Bone marrow (tissue), 2 donors: ENCODE measurements at places on chromosomes 16 and 17.

- DNase-seq: no peak
Measured at GRCh38 chr17:77109764-77110359, 30.9 kb upstream of the SEC14L1 start.

- no peak for DNase-seq
Measured at GRCh38 chr16:75248142-75248535, 3.3 kb downstream of the BCAR1 start.

GRCh38 chr17:38883592-38884526 is 14.0 kb downstream of the LASP1 start:
- no peak for DNase-seq

GRCh38 chr17:16991349-16992009 is 19.6 kb upstream of the TNFRSF13B start:
- DNase-seq: peak; percentile 48

DNA sequence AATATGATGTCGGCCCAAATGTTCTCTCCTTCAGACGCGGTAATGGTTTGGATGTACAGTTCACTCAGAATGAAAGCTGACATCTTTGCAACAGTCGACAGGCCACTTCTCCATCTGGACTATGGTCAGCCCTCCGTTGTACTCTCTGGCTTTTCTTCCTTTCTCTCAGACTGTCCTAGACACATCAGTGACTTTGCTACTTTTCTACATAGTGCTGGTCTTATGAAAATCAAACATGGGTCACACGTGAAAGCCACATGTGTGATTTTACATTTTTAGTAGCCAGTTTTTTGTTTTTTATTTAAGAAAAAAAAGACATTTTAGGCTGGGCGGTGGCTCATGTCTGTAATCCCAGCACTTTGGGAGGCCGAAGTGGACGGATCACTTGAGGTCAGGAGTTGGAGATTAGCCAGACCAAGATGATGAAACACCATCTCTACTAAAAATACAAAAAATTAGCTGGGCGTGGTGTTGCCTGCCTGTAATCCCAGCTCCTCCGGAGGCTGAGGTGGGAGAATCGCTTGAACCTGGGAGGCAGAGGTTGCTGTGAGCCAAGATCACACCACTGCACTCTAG is 644.1 kb downstream of the KCNJ2 start:
- DNase-seq: no peak

DNA sequence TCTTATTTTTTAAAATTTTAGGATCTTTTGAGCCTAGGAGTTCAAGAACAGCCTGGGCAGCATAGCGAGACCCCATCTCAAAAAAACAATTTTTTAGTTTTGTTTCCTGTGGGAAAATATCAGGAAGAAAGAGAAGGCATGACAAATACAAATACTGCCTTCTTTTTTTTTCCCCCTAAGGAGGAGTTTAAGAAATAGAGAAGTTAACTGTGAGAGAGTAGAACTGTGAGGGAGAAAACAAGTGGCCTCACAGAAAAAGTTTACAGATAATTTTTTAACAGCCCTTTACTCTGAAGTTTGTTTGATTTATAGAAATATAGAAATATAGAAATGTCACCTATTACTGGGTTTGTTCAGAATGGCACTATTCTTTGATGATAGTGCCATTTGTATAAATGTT is 21.1 kb downstream of the TTYH2 start:
- DNase-seq: peak; percentile 42

DNA sequence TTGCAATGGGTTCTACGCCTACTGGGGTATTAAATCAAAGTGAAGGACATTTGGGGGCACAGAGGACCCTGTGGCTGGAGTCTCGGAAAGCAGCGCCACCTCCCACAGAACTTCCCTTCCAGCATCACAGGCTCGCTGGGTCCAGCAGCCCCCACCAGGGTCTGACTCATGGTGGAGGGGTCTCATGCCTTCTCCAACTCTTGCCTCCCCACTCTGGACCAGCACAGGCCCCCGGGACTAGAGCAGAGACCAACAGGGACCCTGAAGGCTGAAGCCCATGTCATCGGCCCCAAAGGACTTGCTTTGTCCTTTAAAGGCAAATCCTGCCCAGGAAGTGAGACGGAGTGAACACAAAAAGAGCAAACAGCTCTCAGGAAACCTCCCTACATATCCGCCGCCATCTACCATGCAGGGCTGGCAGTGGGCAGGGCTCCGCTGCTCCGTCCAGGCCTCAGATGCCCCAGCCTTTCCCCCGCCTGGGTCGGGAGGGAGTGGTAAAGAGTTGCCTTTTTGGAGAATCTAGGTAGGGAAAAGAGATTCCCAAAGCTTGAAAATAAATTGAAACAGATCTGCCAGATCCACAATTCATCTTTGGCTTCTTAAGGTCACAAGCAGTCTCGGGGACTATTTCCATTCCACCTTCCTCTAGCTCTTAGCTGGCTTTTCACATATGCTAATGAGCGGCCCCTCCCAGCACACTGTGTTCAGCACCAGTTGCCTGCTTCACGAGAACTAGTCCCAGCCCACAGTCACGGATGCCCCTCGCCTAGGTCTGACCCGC is 2.1 kb upstream of the GPRC5C start:
- DNase-seq: no peak

- no peak for DNase-seq
Measured at GRCh38 chr17:38891441-38891840, 21.6 kb downstream of the LASP1 start.

GRCh38 chr17:69728816-69729215 is 314.3 kb downstream of the MAP2K6 start:
- no peak for DNase-seq

DNA sequence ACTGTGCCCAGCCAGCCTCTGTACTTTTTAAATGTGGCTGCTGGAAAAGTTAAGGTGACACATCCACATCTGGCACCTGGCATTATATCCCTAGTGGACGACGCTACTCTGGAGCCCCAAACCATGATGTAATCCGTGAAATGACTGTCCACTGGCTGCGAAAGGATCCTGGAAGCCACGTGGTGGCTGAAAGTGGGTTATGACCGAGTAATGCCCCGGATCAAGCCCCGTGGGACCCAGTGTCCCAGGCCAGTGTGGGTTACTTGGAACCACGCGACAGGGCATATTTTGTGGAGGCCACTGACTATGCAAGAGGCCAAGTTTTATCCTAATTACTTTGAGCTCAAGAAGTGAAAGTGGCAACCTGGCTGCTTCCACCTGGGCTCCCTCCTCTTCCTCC is 79.6 kb downstream of the PGS1 start:
- no peak for DNase-seq

GRCh38 chr16:23830276-23830675 is 5.5 kb upstream of the PRKCB start:
- DNase-seq: no peak

GRCh38 chr16:48300391-48300856 is 53.1 kb upstream of the ABCC11 start:
- DNase-seq: no peak

GRCh38 chr16:57544124-57544653 is 1.7 kb downstream of the ADGRG5 start:
- DNase-seq: peak; percentile 87

DNA sequence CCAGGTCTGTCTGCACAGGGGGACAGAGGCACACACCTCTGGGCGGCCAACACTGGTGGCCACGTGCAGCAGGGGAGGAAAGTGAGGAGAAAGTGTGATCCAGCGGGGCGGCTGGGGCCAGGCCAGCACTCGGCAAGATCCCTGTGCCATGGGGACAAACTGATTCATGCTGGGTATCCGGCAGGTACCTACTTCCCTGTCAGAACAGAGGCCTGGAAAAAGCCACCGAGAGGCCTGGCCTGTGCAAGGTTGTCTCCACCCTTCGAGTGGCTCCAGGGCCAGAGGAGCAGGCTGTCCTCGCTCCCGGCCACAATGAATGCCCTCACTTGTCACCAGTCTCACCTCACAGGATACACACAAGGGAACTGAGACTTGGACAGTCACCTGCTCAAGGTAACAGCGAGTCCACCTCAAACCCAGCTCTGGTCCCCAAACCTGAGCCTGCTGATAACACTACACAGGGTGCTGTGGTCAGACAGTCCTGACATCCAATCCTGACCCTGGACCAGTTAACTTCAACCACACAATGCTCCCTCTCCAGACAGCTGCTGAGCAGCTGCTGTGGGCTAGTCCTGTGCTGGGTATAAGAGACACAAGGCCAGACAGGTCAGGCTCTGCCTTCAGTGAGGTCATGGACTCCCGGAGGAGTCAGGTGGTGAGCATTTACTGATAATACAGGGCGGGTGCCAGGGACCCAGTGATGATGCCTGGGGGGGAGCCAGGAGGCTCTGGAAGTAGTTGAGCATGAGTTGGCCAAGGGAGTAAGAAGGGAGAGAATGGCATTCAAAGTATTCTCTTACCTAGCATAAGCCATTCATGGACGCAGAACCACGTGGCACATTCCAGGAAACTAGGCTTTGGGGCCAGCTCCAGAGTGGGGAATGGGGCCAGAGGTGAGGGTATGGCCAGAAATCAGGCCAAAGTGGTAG is 53.0 kb downstream of the VAC14 start:
- no peak for DNase-seq

DNA sequence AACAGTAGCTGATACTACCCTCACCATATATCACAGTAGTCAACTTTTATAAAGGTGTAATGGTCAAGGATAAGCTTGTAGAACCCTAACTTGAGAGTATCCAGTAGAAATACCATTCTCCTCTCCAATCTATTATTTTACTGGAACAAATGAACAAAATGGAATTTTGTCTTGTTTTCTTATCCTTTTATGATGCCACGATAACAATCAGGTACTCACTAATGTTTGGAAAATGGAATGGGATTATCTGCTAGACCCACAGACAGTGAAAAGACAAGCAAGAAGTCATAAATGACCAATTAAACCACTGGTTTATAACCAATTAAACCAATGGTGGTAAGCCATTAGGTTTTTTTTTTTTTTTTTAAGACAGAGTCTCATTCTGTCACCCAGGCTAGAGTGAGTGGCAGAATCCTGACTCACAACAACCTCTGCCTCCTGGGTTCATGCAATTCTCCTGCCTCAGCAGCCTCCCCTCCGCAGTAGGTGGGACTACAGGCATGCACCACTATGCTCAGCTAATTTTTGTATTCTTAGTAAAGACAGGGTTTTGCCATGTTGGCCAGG is 10.4 kb downstream of the GPATCH8 start:
- no peak for DNase-seq

DNA sequence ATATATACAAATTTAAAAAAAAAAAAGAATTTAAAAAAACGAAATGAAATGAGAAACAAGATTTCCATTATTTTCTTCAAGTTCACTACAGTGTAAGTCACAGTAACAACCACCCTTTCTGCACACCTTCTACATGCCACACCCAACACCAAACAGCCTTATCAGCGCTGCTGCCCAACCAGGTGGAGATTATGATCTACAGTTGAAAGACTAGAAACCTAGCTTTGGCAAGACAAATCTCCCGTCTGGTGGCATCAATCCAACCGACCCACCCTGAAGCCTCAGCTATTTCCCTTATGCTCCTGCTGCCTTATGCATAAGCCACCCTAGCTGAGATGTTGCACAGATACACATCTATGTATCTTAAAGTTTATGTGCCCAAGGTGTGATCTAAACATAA is 60.8 kb downstream of the PARN start:
- DNase-seq: no peak

DNA sequence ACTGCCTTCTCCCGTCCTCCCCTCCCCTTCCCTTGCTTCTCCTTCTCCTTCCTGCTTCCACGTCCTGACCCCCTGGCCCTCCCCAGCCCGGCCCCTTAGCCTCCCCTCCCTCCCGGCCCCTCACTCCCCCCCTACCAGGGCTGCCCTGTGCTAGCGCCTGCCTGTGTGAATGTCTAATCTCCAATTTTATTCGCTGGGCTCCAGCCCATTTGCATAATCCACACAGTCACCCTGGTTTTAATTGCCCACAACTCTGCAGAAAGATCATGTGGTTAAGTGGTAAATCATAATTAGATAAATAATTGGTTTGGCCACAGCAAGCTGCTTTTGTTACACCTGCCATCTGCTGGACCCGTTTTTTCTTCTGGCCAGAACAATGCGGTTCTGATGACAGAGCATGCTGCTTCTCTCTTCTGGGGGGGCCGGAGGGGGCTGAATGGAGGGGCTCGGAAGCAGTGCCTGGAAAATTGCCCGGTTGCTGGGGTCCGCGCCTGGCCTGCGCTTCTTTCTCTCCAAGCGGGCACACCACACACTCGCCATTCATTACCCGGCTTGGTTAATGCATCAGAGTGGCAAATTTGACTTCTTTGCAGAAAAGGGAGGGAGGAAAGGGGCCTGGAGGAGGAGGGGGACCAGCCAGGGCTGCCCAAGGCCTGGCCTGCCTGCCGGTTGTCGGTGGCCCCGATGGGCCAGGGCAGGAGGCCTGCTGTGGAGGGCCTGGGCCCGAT is 19.5 kb upstream of the GSE1 start:
- DNase-seq: no peak

DNA sequence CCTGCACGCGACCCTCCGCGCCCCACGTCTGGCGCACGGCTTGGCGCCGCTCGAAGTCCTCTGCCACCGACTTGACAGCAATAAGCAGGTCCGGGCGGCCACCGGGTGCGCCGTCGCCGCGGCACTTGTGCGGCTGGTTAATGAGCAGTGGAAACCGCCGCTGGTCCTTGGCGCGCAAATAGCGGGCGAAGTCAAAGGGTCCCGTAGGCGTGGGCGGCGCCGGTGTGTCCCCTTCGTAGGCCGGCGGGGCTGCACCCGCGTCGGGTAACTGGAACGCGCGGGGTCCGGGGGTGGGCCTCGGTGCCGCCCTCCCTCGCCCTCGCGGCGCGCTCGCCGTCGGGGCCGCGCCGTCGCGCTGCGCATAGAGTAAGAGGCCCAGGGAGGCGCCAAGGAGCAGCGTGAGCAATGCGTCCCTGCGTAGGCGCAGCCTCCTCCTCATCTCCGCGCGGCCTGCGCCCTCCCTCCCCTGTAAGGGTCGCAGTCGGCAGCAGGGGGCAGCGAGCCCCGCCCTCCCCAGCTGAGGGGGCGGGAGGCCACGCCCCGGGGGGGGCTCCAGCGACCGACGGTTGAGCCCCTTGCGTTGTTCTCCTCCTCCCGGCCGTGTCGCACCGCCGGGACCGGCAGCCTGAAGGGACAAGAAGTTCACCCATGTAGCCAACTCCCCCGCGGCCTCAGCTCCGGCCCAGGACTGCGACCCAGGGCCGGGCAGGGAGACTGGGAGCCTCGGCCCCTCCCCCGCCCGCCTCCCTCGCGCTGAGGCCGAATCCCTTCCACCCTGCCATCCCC is 558 bp downstream of the B3GNT9 start:
- DNase-seq: no peak

- no peak for DNase-seq
Measured at GRCh38 chr16:86854626-86855294, 276.4 kb downstream of the FOXL1 start.

- peak; percentile 20 for DNase-seq
Measured at GRCh38 chr17:7886227-7887037, 2.2 kb upstream of the CHD3 start.

DNA sequence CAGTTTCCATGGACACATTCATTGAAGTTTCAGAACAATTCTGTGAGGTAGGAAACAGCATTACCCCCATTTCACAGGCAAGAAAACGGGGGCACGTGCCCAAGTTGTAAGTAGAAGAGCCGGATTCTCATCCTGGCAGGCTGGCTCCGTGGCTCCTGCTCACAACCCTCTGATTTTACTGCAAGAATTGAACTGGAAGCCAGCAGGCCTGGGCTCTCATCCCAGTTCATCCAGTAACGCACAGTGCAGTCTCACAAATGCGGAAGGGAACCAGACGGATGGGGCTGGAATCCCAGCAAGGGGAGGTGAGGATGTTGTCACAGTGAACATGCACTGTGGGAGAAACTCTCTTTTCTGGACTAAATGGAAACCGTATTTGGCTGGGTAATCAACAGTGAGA is 40.7 kb upstream of the DOC2B start:
- no peak for DNase-seq

- no peak for DNase-seq
Measured at GRCh38 chr17:50380369-50381259, 7.6 kb downstream of the EME1 start.
